ENCODE measurements at places on chromosomes 12 and 14. TPM values are rescaled to one million over a fixed set of nuclear protein-coding genes. Genes with fewer than 3 reads are reported as not detected.

DNA sequence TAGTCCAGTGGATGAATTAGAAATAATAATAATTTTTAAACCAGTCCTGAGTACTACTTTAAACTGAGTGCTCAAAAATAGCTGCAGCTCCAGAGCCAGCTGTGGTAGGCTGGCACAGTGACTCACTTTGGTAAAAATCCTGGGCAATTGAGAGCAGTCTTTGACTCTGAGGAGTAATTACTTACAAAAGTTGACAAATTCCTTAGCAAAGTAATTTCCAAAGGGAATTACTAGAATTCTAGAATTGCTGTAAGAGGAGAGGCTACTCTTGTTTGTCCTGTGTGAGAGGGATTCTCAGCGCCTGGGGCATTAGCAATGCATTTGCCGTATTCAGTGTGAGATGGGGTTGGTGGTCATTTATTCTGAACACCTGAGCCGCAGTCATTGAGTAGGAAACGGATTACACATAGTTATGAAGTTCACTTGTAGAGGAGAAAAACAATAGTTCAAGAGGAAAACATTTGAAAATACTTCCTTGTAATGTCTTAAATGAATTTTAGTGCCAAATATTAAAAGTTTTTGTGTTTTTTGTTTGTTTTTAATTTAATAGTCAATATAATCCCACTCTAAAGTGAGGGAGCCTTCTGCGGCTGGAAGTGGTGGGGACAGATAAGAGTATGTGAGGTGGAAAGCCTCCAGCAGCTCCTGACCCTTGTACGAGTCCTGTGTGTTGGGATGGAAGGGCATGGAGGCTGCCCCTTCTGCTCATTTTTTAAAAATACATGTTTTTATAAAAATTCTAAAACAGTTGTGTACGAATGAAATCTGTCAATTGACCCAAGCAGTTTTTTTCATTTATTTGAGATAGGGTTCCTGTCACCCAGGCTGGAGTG is 41.9 kb downstream of the EID3 start:
- no peak for DNase-seq

DNA sequence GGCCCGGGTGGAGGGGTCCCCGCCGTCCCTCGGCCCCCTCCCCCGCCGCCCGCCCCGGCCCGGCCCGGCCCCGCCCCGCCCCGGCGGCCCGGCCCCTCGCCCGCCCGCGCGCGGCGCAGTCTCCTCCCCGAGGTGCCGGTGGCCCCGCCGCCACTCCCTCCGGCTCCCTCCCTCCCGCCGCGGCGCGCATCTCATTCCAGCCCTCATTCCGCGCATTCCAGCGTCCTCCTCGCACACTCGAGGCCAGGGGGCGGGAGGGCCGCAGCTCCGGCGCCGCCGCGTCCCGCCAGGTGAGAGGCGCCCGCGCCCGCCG is at the start of gene TEAD4:
TSS of gene TEAD4 (plus strand) at position 206 of the 313 bp plus-strand sequence.
- peak; percentile 62 for DNase-seq

GYS2 gene
- 0.03 TPM for polyA plus RNA-seq

DNA sequence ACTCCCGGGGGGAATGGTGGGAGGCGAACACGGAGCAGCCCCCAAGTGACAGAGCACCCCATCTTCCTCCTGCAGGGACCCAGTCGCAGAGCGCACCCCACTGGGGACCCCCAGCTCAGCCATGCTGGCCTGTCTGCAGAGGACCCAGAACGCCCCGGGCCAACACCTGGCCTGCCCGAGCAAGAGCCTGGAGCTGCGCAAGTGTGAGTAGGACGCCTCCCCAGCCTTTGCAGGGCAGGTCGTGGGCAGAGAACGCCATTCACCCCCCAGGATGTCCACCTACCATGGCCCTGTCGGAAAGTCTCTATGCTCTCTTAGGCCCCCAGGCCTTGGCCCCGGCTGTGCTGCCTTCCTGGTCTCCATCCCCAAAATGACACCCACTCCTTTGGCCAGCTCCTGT is 30.4 kb downstream of the FAM222A start:
- no peak for DNase-seq

- no peak for DNase-seq
Measured at GRCh38 chr14:56490379-56490778, 89.2 kb upstream of the TMEM260 start.

- DNase-seq = no peak
Measured at GRCh38 chr12:52130711-52131110, 51.2 kb downstream of the SMIM41 start.

OAS1 gene
- 26.9 TPM for polyA plus RNA-seq

- DNase-seq = no peak
Measured at GRCh38 chr14:99831903-99832685, 38.9 kb downstream of the EML1 start.

GRCh38 chr12:109588461-109589239 is 15.1 kb downstream of the MVK start:
- DNase-seq = peak; percentile 40

TC2N gene
- 24.6 TPM for polyA plus RNA-seq

- DNase-seq = no peak
Measured at GRCh38 chr12:24025153-24025798, 75.8 kb upstream of the SOX5 start.

DNA sequence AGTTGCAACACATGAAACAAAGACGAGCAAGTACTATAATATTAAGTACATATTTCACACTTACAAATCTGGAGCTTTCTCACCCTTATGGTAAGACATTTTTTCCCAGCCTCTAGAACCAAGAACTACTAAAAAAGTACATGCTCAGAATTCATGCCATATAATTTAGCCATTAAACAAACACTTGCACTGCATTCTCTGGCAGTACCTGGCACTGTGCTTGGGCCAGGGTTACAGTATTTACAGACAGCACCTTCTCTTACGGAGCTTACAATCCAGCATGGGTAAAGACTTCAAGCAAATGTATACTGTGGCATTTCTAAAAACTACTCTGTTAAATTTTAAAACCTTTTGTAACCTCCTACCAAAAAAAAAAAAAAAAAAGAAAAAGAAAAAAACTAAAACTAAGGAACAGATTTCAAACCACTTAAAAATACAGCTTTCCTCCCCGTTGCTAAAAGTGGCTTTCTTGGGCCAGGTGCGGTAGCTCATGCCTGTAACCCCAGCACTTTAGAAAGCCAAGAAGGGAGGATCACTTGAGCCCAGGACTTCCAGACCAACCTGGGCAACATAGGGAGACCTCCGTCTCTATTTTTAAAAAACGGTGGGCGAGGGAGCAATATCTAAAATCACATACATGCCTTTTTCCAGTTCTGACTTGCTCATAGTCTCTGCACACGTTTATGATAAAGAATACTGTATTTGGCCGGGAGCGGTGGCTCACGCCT is 956 bp downstream of the GNPTAB start:
- peak; percentile 54 for DNase-seq

PLA2G1B gene
- polyA plus RNA-seq = 0.79 TPM

RGS6 gene
- polyA plus RNA-seq = 2.7 TPM

GRCh38 chr12:9808504-9808903 is 18.8 kb upstream of the KLRF1 start:
- DNase-seq = no peak

DNA sequence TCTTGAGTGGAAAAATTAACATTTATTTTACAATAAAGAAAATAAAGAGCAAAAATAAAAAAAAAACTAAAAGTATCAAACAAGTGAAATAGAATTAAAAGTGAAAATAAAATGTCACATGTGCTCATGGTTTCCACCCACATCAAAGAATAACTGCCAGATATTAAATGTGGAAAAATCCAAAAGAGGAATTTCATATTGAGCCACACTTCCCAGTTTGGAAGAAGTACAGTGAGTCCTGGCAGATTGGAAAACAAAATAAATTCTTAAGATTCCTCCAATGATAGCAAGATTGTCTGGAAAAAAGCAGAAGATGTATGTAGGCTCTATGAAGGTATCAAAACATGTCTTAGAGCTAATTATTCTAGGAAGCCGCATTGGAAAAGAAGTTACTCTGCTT is 1019.5 kb downstream of the SLC6A15 start:
- no peak for DNase-seq

GALNT9 gene
- polyA plus RNA-seq = 4.5 TPM

GRCh38 chr12:5273709-5274108 is 158.2 kb upstream of the NTF3 start:
- DNase-seq = no peak

GRCh38 chr12:106632797-106633450 is 50.1 kb downstream of the RFX4 start:
- DNase-seq = peak; percentile 74

- DNase-seq = no peak
Measured at GRCh38 chr14:96705422-96706092, 91.6 kb upstream of the VRK1 start.

GRCh38 chr14:93084866-93085857 is 30.6 kb downstream of the ITPK1 start:
- DNase-seq = no peak

DNA sequence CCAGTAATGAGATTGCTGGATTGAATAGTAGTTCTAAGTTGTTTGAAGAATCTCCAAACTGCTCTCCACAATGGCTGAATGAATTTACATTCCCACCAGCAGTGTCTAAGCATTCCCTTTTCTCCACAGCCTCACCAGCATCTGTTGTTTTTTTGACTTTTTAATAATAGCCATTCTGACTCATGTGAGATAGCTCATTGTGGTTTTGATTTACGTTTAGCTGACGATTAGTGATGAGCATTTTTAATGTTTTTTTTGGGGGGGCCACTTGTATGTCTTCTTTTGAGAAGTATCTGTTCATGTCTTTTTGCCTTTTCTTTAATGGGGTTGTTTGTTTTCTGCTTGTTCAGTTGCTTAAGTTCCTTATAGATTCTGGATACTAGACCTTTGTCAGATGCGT is 8.1 kb upstream of the SLC15A5 start:
- DNase-seq = no peak

DNA sequence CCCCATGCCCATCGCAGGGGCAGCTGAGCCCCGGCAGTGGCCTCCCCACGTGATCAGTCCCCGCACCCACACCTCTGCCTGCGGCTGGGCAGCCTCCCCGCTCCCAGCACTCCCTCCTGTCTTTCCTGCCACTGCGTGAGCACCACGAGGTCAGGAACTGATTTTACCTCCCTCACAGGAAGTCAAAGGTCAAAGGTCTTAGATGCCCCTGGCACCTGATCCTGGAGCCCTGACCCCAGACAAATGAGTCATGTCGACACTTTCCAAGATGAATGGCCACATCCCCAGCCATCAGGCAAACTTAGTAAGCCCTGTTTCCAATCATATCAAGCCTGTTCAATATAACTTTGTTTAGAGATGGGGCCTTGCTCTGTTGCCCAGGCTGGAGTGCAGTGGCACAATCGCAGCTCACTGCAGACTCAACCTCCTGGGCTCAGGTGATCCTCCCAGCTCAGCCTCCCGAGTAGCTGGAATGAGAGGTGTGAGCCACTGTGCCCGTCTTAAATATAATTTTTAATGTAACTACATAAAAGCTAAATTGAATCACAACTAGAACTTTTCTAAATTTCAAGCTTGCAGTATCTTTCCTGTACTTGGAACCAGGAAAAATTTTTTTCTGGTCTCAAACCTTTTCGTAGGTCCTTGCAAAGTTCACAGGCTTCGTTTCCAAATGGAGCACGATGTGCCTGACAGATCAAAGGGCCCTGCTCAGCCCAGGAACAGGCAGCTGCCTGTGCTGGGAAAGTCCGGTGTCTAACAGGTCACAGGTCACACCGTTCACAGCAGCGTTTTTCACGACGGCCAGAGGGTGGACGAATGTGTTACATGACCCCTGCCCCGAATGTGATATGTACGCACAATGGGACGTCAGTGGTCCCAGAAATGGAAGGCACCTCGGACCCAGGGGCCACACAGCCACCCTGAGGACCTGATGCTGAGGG is 1.9 kb downstream of the LRCOL1 start:
- no peak for DNase-seq

PELI2 gene
- polyA plus RNA-seq = 25.7 TPM

CLEC12A gene
- polyA plus RNA-seq = 1.5 TPM

DNA sequence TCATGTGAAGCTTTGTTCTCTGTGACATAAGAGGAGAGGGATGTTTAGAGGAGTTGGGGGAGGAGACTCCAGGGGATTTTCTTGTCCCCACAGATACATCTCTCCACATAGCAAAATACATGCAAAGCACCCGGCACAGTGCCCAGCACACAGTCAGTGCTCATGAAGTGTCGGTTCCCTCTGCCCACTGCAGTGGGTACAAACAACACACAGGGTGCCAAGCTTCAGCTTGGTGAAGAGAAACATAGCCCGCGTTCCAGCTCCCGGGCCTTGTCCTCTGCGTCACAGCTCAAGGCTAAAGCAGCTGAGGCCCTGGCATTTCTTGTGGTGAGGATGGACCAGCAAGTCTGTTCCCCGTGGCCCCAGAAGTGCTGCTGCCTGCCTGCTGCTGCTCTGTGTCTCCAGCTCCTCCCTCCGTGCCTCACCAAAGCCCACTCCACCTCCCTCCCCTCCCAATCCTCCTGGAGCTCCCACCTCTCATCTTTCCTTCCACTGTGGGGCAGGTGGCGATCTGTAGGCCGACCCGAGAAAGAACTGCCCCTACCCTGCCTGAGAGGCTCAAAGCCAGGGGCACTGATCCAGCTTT is 57.0 kb upstream of the FKBP4 start:
- no peak for DNase-seq

CLEC9A gene
- polyA plus RNA-seq = 2.5 TPM

SLC6A13 gene
- 0.28 TPM for polyA plus RNA-seq

DIO3 gene
- 5.9 TPM for polyA plus RNA-seq

FBXO34 gene
- polyA plus RNA-seq = 25.5 TPM

SDR9C7 gene
- 0.03 TPM for polyA plus RNA-seq

- peak; percentile 39 for DNase-seq
Measured at GRCh38 chr12:107400686-107401447, 284.7 kb upstream of the PWP1 start.

DNA sequence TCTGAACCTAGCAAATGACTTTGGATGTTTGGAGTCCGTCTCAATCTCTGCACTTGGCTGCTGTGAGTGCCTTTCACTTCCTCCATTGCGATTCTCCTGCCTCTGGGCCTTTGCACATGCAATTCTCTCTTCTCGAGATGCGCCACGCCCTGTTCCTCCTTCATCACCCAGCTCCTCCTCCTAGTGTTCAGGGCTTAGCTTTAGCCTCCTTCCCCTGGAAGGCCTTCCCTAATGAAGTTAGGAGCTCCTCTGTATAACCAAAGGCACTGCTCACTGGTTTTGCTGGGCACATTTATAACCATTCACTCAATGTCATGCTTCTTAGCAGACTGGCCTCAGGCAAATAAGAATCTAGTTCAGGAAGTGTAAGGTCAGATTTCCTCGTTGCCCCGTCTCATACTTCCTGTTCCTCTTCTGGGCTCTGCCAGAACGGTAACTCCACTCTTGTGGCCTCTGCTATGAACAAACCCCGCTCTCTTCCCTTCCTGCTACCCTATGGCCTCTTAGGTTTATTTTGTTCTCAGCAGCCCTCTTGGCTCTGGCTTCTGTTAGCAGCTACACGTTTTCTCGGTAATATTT is 171.4 kb downstream of the CRADD start:
- DNase-seq = no peak
